ENCODE measurements at places on chromosomes 5 and 9.

DNA sequence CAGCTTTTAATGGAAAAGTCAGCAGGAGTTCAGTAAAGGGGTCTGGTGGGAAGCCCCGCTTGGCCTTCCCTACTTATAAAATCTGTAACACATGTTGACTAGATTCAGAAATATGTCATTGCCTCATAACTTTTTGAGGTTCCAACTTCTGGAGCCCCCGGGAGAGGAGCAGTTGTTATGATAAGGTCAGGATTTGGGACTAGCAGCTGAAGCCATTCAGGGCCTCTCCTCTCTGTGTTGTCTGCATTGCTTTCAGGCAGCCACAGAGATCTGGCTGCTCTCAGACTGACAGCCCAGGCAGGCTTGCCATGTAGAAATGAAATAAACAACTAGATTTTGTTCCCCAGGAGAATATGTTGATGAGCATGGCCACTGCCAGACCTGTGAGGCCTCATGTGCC is 167.1 kb downstream of the RFK start:
- no peak for DNase-seq

DNA sequence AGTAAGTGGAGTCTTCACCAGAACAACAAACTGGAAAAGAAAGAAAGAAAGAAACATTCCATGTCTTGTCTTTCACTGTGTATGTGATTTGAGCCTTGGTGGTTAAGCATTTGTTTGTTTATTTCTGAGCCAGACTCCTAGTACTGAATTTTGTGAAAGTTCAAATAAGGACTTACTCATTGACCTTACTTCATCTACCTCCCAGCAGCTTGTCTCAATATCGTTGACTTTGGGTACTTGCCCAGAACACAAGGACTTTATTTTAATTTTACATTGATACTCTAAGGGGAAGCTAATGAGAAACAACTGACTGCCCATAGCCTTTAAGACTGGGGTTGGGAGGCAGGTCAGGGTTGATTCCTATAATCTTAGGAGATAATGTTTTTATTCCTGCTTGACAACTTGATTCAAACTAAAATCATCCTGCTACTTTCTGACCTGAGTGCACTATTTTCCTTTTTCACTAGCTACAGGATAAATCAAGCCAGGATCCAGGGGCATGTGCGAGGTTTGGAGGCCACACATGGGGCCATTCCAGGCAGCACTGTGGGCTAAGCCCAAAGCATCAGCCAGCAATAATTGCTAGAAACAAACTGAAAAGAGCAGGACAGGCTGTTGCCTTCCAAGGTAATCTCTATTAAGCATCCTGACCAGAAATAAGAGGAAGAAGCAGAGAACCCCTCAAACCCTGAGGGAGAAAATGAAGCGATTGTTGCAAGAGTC is 138.9 kb upstream of the RUSC2 start:
- DNase-seq: no peak

GRCh38 chr9:76716085-76716672 is 48.1 kb upstream of the PCA3 start:
- no peak for DNase-seq

GRCh38 chr5:60143942-60144549 is 250.5 kb upstream of the PDE4D start:
- no peak for DNase-seq

DNA sequence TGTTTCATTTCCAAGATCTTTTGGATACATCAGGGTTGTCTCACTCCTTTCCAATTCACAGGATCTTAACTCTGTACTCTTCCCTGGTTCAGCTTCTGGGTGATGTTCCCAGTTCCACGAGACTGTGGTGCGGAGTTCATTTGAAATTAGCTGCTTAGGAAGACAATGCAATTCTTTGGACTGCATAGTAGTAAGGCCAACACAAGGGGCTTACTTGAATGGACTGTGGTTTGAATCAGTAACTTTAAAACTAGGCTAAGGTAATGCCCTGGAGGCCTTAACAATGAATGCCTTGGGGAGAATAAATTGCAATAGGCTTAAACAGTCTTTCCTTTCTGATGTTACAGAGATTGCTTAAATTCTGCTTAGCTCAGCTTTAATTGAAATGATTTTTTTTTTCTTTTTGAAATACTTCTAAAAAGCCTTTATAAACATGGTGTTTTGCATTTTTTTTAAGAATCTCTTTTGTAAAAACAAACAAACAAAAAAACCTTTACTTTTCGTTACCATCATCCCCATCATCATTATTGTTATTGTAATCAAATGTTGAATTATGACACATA is 133.8 kb upstream of the MEF2C start:
- DNase-seq: no peak

DNA sequence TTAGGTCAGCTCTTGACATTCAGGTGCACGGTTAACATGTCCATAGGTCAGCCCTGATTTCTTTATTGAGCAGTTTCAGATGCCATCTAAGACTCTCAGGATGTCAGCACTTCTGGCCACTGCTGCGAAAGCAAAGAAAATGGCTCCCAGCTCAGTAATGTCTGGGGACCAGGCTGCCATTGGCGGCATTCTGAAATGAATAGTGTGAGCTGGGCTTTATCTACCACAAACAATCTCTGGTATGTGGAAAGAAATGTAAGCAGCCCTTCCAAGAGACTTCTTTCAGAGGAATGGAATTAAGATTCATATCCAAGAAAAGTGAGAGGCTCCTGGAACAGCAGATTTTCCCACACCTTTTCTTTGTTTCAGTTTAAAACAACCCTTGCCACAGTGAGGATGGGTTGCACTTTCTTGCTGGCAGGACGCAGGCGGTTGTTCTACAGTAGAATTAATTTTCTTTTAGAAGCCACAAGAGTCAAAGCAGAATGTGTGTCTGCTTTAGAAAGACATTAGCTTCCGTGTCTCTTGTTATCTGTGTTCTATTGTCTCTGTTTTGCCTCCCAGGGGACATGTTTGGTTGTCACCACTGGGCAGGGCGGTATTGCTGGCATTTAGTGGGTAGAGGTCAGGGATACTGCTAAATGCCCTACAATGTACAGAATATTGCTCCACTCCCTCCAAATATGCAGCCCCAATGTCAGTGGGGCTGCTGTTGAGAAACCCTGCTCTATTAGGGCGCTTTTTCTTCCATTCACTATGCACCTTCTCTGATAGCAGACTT is 149.9 kb upstream of the ANKH start:
- no peak for DNase-seq

GRCh38 chr5:6447384-6448140 is 1.1 kb upstream of the UBE2QL1 start:
- no peak for DNase-seq

- DNase-seq: no peak
These were observed 20.8 kb upstream of the CTNNAL1 start for GRCh38 chr9:109033941-109034700.

- no peak for DNase-seq
These were observed 114.1 kb downstream of the DAPK1 start for GRCh38 chr9:87611776-87612175.

- no peak for DNase-seq
These were observed 120.7 kb downstream of the NR2F1-AS1 start for GRCh38 chr5:93460286-93460685.

- DNase-seq: no peak
These were observed 229.2 kb downstream of the MRPS30 start for GRCh38 chr5:45037927-45038326.

- no peak for DNase-seq
These were observed 2.8 kb downstream of the TICAM2 start for GRCh38 chr5:115599502-115599901.

DNA sequence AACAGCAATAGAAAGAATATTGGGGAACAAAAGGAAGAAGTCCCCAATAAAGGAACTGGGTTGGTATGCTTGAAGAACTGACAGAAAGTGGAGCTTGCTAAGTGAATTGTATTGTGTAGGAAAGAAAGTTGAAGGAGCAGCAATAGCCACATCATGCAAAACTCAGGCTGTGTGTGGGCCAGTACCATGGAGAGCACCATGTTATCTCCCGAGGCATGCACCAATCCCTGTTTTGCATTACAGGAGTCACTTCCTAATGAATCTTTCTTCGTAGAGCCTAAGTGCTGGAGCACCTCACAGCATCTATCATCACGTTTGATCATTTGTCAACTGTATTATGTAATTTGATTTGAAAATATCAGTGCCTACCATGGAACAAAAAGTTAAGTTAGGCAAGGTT is 137.7 kb upstream of the NMUR2 start:
- DNase-seq: no peak

- DNase-seq: no peak
These were observed 177.4 kb downstream of the SAXO1 start for GRCh38 chr9:18855656-18856055.

GRCh38 chr9:95383845-95384244 is 66.3 kb upstream of the FANCC start:
- no peak for DNase-seq

GRCh38 chr5:145750199-145750598 is 84.9 kb downstream of the PRELID2 start:
- DNase-seq: no peak

DNA sequence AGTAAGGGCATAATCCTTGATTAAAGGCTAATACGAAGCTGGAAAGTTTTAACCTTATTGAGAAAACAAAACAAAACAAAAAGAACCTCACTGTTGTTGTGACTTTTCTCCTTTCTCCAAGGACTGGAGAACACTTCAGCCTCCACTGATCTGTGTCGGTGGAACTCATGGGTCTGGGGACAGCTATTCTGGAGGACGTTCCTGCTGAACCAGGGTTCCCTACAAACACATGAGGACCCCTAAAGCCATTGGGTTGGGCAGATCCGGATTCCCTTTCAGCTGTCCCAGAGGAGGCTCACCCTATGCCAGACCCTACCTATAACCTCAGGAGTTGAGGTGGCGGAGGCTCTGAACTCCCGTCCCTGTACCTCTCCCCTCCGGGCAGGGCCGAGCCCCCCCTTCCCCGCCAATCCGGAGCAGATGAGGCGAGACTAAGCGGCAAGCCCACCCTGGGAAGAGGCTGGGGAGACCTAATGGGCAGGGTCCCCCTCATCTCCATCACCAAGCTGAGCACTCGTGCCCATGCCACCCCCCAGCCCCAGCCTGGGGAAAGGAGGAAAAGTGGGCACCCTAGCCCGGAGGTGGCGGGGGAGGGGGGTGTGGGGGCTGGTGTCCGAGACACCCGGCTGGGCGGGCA is 1.6 kb upstream of the TCF7 start:
- DNase-seq: no peak

GRCh38 chr5:10353241-10354047 is at the start of gene MARCHF6:
MARCHF6 (plus strand) TSS chr5:10353695; CDS start chr5:10353899, 204 bp downstream.
- DNase-seq: peak; percentile 93

DNA sequence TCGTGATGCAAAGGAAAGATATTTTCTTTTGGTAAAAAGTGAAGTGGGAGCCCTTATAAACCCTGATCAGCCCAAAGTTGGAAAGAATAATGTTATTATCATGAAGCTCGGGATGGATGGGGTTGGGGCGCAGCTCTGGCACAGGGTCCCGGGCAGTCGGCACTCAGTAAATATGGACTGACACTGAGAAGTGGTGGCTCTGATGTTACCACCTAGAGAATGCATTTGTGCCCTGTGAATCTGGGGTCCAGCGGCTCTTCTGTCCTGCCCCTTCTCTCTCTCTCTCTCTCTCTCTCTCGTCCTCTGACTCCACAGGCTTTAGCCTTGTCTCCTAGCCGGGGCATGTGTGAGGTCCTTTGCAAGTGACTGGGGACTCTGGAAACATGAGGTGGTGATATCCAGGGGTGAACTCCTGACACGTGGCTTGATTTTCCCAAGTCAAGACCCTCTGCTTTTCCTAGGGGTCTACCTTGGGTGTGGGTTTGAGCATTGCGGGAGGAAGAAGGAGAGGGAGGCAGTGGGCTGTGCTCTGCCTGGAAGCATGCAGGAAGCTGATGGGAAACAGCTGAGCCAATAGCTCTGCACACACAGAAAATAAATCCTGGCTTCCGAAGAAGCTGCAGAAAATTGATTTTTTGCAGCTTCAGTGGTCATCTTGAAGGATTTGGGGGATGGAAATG is 162.7 kb downstream of the MACROH2A1 start:
- no peak for DNase-seq

- no peak for DNase-seq
These were observed 7.5 kb downstream of the NR2F1 start for GRCh38 chr5:93590493-93590892.

DNA sequence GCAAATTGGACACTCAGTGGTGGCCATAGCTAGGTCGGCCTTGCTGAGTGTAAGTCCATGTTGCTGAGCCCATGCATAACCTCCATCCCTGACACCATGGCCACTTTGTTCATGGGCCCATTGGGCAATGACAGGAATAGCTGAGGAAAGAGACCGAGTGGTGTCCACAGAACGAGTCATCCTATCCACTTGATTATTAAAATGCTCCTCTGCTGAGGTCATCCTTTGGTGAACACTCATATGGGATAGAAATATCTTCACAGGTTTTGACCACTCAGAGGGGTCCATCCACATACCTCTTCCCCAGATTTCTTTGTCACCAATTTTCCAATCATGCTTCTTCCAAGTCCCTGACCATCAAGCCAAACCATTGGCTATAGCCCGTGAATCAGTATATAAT is 63.6 kb downstream of the PPIC start:
- no peak for DNase-seq

DNA sequence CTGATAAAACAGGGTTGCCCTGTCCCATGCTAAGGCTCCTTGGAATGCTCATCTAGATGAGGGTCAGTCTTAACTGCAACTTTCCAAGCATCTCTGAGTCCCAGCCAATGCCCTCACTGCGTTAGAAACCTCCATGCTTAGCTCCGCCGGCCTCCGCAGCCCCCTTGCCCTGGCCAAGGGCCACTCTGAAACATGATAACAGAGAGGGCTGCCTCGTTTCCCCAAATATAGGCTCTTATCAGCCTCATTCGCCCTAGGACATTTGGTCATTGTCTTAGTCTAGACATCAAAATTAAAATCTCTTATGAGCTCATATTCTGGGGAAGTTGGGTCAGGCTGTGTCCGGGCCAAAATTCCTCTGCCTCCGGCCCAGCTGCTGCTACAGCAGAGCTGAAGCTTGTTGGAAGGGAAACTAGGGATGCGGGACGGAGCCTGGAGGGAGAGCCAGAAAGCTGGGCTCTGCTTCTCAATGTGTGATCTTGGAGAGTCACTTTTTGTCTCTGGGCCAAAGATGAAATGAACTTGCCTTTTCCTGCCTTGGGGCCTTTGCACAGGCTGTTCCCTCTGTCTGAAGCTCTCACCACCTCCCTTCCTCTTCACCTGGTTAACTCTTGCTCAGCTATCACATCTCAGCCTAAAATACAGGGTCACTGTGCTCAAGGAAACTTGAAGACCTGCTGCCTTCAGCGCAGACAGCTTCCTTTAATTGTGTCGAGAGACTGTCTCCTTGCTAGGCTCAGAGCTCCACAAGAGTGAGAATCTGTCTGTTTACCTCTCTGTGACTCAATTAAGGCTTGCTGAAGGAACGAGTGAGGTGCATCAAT is 191.3 kb downstream of the RGS3 start:
- no peak for DNase-seq
